Stimulated activated CD4-positive, alpha-beta T cell treated with anti-CD3 and anti-CD28 coated beads, Interleukin-1b, Interleukin-23, amount 100 ng/mL, for 24 hours (primary cell): ENCODE measurements at places on chromosomes 4 and X.

DNA sequence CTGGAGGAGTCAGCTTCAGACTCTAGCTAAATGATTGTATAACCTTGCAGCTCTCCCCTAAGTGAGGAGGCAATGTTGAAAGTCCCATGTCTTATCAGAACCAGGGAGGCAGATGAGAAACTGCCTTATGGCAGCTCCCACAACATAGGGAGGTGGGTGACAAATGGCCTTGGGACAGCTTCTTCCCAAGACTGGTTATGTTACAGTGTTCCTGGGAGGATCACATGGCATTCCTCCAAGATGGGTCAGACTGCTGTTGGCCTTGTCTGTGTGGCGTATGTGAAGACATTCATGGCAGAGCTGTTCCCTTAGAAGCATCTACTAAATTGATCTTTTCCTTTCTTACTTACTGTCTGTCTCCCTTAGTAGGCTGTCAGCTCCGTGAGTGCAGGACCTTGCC is 42.0 kb downstream of the HPRT1 start:
- DNase-seq = no peak

GRCh38 chr4:156085100-156085499 is 131.4 kb upstream of the CTSO start:
- no peak for DNase-seq

DNA sequence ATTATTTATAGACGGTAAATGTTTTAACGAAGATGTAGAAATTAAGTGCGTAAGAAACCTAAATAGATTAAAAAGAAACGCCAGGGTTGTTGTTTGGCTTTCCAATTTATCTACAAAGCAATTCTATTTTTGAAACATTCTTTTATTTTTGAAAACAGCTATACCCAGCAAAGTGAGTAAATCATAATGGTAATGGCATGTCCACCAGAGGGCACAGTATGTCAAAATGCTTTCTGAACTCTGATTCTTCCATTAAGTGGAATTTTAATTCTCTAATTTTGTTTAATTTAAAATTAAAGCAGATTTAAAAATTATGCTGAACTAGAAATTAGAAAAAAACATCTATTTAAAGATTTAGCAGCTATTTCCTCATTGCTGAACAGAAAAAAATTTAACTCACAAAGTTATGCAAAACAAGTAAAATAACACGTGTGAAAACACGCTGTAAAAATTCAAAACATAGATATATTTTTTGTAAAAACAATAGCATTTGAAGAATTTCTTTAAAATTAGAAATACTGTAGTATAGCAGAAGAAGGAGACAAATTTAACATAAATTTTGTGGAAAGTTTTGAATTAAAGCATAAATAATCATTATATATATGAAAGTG is 26.5 kb downstream of the RASSF6 start:
- no peak for DNase-seq

GRCh38 chr4:74499986-74500781 is 55.2 kb downstream of the AREG start:
- DNase-seq = no peak

- DNase-seq = no peak
These were observed 6.5 kb downstream of the SPRY1 start for GRCh38 chr4:123403080-123403604.
